Natural killer cell (primary cell): ENCODE measurements at places on chromosomes 5 and 9.
A peak's percentile ranks its signal among the peaks of the same experiment; 100 is the strongest.

DNA sequence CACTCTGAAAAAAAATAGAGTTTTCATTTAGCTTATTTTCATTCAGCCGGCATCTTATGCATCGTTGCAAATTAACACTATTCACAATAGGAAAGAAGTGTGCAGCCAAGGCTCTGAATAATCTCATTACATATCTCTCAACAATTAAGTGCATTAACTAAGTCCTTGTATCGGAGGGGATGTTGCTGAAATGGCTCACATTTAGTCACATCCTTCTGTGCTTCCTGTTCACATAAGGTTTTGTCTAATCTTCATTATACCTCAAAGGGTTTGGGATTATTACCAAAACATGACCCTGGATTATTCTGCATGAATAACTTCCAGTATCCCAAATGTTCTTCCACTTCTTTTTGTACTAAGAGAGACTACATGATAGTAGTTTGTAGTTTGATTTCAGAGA lies 278.0 kb upstream of the GRIA1 start:
- no peak for DNase-seq

- no peak for DNase-seq
Measured at GRCh38 chr9:113506090-113506589, 42.6 kb downstream of the RGS3 start.

DNA sequence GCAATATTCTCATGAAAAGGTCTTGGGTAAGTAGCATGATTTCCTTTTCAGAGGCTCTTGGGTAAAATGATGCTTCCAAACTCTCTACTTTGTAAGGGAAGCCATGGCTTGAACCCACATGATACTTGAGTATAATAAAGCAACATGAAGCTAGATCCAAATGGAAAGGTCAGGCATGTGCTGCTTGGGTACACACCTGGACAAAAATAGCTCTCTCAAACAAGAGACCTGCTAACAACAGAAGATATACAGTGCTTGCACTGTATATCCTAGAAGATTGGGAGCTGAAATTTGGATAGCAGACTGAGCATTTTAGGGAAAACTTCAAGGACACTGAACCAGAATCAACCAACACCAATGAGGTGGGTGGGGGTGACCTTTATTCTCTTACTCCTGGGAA lies 40.2 kb downstream of the NMUR2 start:
- DNase-seq = no peak

GRCh38 chr5:146283344-146283761 lies 55.3 kb upstream of the POU4F3 start:
- DNase-seq = no peak

DNA sequence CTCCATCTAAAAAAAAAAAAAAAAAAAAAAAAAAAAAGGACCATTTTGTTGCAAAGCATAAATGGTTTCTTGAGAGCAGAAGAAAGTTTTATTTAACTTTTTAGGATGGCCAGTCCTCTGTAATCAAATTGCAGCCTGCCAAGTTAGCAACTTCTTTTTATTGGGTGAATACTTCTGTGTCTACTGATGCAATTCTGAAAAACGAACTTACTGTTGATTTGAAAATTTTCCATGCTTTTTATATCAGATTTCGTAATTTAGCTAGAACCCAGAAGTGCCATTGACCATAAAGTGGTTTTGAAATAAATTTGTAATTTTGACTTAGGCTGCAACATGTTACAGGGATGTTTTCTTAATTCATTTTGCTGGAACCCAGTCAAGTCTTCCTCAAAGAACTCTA lies 269.1 kb upstream of the ACTBL2 start:
- no peak for DNase-seq

DNA sequence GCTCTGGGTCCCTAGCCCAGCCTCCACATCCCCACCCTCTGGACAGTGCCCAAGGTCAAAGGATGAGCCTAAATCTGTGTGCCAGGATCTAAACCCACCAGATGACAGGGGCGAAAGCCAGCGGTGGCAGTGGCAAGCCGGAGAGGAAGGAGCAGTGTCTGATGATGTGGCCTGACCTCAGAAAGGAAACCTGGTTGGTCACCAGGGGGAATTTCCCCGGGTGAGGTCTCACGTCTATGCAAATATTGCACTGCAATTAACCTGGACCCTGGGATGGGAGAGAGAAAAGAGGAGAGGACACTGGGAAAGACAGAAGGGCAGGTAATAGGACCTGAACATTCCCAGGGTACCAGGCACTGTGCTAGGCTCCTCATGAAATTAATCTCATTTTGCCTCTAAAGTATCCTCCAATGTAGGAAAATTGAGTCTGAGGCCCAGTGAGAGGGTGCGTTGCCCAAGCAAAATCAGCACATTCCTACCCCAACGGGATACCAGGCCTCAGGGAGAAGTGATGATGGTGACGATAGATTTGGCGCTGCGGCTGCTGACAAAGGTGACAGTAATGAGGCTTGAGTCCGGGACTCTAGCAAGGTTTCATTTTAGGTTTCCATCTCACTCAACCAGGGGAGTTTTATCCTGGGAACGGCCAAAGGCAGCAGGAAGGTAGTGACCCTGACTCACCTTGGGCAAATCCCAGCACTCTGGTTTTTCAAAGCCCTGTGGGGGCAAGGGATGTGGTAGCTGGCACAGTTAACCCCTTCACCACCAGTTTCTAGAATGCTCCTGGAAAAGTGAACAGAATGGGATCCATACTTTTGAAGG lies 13.4 kb upstream of the TNIP1 start:
- DNase-seq = peak; percentile 72

GRCh38 chr9:110130211-110130610 lies 77.7 kb downstream of the C9orf152 start:
- no peak for DNase-seq

DNA sequence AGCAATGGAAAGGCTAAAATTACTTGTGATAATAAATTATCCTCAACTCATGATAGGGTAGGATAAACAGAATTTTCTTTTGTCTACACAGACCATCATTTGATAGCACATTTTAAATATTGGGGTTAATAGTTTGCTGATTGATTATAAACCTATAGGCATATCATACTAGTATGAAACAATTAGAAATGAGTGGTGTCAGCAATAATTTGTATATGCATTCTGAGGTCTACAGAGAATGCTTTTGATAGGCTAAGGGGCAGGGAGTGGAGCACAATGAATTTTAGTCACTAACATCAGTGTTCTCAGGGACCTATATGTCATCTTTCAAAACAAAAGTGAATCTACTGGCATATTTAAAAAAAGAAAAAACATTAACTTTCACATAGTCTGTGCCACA lies 27.8 kb upstream of the NADK2 start:
- no peak for DNase-seq

DNA sequence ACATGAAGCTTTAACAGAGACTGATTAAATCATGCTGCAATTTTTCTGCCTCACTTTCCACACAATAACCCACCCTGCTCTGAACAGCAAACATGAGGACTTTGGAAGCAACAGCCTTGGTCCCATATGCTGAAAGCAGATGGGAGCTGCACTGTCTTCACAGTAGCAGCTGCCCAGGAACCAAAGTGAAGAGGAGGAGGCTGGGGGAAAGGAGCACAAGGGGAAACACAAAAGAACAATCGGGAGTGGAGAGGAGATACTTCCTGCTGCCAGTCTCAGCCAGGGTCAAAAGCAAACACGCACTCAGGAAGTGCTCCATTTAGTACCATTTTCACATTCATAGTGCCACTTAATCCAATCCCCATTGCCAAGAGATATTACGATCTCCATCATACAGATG lies 183.3 kb upstream of the PUM3 start:
- DNase-seq = no peak

GRCh38 chr5:56527174-56527573 lies 288.2 kb upstream of the MAP3K1 start:
- DNase-seq = no peak

- no peak for DNase-seq
Measured at GRCh38 chr9:28329323-28329722, 756.0 kb upstream of the C9orf72 start.

DNA sequence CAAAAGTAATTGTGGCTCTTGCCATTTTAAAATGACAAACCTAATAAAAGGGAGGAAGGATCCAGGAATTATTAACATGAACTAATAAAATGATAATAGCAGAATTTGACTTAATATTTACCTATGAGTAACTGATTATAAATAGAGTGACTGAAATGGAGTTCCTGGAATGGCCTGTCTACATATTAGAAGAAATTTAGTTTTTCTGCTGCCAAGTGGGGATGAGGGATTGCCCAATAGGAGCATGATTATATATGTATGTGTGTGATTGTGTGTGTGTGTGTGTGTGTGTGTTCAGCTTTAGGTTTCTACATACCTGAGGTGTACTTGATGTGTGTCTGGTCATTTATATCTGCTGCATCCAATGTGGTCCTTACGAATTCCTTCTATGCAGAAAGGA lies 36.6 kb upstream of the ITGA1 start:
- DNase-seq = no peak

- DNase-seq = no peak
Measured at GRCh38 chr5:64018966-64019365, 56.7 kb upstream of the HTR1A start.

GRCh38 chr5:159051421-159052282 lies 48.1 kb downstream of the EBF1 start:
- no peak for DNase-seq

GRCh38 chr5:54243483-54244080 lies 66.8 kb downstream of the ARL15 start:
- DNase-seq = no peak

GRCh38 chr9:120413121-120414048 lies 166.6 kb downstream of the CDK5RAP2 start:
- DNase-seq = no peak

DNA sequence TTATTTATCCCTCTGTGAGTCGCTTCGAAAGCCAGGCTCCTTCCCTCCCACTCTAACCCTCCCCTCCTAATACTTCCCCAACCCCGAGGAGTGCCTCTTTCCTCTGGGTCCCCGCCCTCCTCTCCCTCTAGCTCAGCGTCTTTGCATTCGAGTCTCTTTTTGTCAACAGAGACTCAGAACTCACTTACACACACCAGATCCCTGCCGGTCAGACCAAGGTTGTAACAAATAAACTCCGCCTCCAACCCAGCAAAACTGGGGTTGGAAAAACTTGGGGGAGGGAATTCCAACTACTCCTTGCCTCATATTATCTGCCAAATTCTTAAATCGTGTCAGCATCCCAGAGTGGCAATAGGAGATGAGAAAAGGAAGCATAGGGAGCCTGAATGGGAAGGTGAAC lies at the start of gene HTR1A:
Gene HTR1A (minus strand): TSS at position 167 of the 400 bp plus-strand sequence. CDS start 726 bp downstream, outside the sequence.
- DNase-seq = no peak

GRCh38 chr5:90843443-90843842 lies 284.8 kb downstream of the ADGRV1 start:
- no peak for DNase-seq

GRCh38 chr5:5005353-5005752 lies 134.8 kb upstream of the ADAMTS16 start:
- no peak for DNase-seq

DNA sequence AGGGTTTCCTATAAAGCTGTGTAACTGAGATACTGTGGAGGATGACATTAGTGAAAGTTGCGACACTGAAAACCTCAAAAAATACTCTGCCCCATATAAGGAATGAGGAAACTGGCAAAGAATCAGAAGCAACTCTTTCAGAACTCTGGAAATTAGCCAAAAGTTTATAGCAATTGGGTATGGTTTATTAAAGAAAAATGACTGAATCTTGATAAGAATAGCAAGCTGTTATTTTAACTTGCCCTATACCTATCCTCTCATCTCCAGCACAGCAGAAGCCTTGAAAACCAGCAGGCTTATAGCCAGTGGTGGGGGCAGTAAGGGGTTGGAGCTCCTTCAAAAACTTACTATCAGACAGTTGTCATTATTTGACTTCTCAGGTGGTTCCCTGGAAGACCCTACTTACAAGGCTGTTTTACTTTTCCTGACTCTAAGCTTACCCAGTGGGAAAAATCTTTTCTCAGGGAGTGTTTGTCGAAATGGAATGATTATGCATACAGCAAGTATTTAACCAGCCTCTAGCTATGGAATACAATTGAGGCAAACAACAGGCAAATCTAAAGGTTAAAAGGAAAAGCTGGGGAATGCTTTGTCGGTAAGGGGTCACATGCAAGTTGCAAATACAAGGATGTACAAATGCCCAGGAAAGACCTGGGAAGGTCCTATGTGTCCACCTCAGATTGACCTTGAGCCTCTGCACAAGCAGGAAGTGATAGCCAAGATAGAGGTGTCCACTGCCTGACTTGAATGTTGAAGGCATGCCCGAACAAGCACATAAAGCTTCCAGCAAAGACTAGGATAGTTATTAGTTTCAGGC lies 21.0 kb upstream of the FAM151B start:
- no peak for DNase-seq

DNA sequence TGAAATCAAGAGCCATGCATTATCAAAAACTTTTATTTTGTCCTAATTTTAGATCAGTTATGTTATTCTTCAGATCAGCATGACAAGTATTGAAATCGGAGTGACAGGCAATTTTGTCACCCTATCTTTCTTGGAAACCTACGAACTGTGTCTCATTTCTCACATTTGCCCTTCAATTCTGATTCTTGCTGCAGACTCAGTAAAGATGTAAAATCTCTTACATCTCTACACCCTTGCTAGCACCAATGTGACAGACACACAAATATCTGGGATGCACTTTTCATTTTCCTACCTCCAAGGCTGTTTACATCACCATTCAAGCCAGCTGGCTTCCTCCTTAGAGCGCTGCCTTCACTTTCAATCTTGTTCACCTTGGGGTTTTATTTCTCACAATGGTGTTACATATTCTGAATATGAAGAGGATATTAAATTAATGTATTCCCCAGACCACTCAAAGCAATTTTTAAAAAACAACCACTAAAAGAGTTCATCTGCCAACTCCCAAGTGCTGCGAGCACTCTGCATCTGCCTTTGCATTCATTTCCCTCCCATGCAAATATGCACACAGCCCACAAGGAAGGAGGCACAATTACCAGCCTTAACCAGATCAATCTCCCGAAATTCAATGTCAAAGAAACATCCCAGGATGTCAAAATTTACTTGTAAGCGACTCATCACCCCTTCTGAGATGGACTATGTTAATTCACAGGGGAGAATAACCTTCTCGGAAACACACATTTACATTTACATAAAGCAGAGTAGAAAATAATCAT lies 164.3 kb downstream of the ENC1 start:
- no peak for DNase-seq

DNA sequence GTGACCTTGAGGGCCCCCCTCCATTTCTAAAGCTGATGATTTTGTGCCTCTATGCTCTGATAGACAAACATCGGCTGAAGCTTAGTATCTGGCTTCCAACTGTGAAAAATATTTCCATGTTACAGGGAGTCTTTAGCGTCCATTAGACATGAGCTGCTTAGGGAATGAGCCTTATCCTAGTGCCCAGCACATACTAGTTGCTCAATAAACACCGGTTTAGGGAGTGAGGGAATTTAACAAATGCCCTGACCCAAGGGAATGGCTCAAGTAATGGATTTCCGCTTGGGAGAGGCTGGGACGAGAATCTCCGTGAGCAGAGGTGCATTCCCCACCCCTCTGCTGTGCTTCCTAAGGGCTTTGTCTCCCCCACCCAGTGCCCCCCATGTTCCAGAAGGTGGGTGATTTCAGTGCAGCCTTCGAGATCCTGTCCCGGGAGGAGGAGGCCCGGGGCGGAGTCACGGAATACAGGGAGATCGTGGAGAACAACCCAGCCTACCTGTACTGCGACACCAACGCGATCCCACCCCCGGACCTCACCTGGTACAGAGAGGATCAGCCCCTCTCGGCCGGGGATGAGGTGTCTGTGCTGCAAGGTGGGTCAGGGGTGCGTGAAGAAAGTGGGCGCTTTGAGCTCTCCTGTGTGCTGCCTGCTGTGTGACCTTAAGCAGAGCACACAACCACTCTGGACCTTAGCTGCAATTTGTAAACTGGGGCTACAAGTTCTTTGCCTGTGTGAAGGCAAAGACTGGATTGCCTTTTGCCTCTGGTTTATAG lies 65.7 kb upstream of the ASS1 start:
- DNase-seq = no peak

GRCh38 chr9:131918481-131918880 lies 161.2 kb downstream of the MED27 start:
- DNase-seq = no peak
